Activated T-cell treated with anti-CD3 and anti-CD28 coated beads for 4 hours (primary cell): ENCODE measurements at places on chromosomes 7 and 10.

- DNase-seq = no peak
These were observed 29.0 kb upstream of the GNA12 start for GRCh38 chr7:2873146-2873545.

DNA sequence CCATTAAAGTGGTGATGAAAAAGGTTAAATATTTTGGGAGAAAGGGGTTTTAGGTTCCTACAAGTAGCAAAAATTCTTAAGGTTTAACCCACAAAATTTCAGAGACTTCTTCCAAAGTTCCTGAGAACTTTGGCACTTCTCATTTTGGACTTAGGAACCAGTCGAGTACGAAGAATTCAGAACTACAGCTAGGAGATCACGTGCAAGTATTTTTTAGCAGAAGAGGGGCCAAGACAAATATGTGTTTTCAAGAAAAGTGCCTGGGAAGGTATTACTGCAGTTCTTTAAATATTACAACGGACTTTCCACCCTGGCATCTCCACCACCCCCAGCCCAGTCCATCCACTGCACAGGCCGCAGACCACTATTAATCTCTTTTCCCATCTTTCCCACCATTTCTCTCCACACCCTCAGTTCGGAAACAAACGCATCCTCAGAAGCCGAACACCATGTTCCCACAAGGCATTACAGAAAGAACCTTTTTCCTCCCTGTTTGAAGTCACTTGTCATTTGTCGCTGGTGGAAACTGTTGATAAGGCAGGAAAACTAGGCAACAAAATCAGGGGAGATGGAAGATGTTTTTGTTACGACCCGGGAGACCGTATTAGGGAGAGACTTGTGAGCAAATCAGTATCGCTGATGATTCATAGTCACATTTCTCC lies 7.1 kb downstream of the INHBA start:
- DNase-seq = no peak

DNA sequence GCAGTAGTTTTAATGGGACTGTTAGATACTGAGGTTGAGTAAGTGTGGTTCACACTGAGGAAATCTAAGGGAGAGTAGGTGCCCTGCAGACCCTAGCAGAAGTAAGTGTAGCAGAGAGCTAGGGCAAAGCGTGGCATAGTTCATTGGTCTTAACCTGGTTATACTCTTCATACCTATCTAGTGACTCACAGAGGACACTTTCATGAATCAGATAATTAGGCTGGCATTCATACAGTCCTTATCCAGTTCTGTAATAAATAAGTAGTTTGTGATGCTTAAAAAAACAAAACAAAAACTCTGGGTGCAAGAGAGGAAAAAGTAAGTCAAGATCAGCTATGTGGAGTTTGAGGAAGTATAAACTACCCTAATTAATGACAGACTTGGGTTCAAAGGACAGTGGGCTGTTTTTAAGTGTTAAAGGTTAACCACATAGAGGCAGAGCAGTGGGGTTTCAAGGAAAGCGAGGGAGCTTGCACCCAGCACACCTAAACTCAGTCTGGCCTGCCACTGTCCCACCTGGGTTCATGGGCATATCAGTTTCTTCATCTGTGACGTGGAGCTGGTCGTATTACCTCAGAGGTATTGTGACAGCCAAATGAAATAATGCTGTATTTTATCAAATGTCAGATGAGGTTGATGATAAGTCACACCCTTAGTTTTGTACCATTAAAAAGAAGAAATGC lies 27.1 kb downstream of the LMTK2 start:
- no peak for DNase-seq

GRCh38 chr10:79502561-79503309 lies 9.6 kb upstream of the EIF5AL1 start:
- no peak for DNase-seq

DNA sequence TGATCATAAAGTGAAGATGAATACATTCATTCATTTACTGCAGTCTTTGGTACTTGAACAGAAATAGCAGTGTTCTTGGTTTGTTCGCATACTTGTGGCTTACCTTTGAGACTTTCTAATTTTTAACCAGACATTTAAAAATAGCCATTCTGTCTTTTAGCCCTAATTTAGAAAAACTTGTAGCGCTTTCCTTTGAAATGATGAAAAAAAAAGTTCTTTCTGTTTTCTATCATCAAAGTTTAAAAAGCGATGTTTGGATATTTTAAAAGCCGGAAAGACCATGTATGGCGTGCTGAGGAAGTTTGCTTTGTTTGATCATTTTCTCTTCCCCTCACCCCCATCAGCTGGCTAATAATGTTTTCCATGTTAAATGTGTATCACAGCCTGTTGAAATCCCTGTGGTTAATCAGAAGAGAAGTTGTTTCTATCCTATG lies 116.3 kb downstream of the CUX1 start:
- no peak for DNase-seq

GRCh38 chr10:126278851-126279250 lies 109.4 kb downstream of the ADAM12 start:
- DNase-seq = no peak

DNA sequence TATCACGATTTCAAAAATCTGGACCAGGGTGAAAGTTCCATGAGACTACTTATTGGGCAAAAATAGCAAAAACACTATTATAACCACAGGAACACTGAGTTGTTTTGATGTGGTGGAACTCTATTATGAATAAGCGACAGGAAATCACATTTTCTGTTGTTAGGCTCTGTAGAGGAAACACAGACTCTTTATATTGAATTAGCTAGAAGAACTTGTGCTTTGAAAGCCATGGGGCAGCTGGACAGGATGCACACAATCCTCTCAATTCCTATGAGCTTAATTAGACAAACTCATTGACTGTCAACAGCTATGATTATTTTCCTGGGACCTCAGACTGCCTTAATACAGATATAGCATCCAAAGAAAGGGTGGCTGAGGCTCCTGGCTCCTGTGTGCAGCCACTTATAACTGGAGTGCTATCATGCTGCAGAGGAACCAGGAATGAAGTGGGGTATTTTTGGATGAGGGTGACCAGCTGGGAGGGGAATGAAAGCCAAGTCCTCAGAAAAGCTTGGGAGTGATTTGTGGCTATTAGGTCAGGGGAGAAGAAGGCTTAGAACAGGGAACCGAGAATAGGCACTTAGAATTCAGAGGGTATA lies 657.3 kb downstream of the TYW1 start:
- no peak for DNase-seq

DNA sequence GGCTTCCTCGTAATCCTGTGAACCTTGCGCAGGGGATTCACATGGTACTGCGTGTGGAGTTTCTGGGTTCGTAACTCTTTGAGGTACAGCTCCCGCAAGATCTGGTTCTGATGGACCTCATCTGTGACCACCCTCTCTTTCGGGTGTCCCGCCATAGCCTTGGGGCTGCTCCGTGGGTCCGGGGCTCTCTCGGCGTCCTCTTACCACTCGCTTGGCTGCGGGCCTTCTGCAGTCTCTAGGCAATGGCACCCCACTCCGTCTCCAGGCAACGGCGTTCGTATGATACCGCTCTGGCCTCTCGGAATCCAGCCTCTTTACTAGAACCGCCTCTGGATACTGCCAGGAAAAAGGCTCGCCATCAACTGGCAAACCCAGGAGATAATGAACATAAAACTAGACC lies 54.7 kb upstream of the AMPH start:
- DNase-seq = no peak

DNA sequence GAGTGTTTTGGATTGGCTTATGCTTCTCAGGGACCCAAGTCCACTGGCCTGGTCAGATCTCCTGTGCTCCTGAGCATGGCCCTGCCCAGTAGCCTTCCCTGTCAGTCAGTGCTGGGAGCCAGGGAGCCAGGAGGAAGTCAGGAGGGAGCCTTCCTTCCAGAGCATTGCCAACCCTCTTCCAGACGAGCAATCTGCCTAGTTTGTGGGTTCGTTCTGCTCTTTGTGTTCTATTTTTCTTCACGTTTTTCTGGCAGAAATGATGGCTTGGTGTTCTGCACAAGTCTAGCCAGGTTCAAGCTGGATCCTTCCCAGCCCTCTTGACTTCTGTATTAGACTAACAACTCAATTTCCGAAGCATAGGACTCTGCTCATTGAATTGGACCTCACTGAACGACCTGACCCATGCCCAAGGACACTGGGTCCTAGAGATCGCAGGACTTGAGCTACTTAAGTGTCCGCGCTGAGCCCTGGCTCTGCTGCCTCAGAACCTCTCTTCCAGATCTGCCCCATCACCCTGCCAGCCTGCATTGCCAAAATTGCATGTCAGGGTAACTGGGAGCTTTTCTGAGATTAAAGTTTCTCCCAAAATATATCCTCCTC lies 76.2 kb upstream of the MPP7 start:
- DNase-seq = no peak

- DNase-seq = peak; percentile 9
These were observed 644 bp downstream of the UMAD1 start for GRCh38 chr7:7641129-7641663.

DNA sequence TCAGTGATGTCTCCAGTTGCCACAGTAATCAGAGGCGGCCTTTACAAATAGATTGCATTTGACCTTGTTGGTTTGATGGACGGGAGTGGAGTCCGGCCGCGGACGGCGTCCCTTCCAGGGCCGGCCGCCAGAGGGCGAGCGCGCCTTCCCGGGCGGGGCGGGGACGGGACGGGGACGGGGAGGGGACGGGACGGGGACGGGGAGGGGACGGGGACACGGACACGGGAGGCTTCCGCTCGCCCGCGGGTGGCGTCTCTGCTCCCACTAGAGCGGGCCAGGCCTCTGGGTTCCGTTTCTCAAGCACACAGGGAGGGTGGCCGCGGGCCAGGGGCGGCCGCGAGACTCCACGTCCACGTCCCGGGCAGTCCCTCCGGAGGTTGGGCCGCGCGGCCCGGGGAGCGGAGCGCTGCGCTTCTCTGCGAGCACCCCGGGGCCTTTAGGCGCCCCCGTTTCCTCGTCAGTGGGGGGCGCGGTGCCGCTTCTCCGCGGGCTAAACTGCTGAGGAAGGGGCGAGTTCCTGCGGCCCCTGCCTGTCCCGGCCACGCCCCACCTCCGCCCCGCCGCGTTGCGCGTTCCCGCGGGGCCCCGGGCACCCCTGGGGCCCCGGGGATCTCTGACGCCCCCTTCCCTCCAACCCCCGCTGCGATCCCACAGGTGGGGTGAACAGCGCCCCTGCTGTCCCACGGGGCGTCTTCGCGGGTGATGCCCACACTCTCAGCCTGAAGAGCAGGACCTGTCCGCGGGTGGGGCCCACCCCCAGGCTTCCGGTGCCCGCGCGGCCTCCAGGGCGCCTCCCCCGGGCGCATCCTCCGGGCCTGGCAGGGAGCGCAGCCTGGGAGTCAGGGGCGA lies 84.2 kb upstream of the MKI67 start:
- peak; percentile 67 for DNase-seq

DNA sequence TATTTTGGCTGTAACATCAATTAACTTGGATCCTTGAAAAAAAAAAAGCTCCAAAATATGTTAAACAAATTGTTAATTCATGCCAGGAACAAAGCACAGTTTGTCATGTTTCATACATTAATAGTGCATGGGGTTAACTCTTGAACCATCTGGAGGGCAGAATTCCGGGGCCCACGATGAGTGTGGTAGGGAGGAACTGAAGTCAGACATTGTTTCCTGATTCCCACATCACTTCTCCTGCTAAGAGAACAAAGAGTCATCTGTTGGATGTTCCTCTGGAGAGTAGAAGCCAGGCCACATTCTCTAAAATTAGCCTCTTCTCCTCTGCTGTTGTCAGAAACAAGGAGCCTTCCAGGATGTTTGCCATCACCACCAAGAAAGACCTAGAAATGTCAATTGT lies 54.6 kb downstream of the TMEM178B start:
- DNase-seq = no peak

GRCh38 chr7:55794527-55794926 lies 68.0 kb downstream of the SEPTIN14 start:
- no peak for DNase-seq

DNA sequence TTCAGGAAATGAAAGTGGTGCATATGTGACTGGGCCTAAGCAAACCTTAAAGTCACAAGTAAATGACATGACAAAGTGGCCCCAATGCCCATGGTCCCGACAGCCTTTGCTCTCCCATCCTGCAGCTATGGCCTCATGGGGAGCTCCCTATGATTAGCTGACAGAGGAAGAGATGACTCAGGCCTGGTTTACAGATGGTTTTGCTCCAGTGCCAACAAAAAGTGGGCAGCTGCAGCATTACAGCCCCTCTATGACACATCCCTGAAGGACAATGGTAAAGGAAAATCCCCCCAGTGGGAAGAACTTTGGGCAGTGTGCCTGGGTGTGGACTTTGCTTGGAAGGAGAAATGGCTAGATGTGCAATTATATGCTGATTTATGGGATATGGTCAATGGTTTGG lies 105.1 kb upstream of the ADCY1 start:
- DNase-seq = no peak

DNA sequence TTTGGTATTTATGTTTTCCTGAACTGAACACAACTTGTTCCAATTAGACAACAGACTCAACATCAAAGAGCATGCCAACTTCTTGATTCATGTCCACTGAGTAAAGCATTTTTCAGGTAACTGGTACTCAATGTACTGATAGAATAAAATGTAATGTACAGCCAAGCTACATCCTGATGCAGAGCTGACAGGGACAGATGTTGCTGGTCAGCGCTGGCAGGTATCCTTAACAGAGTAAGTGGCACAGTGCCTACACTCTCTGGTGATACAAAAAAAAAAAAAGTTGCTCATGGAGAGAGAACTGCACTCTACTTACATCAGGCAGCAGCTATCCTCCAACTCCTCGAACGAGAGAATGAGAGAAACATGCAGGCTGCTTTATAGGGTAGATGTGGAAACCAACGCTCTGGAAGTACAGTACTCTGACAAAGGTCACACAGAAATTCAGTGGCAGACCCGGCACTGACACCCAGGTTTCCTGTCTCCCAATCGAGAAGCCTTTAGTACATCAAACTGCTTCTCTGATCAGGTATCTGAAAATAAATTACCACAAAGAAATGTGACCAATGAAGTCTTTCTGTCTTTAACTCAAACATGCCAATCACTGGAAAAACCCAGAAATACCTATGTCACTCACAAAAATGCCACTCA lies 4.6 kb downstream of the ITGB1 start:
- no peak for DNase-seq

DNA sequence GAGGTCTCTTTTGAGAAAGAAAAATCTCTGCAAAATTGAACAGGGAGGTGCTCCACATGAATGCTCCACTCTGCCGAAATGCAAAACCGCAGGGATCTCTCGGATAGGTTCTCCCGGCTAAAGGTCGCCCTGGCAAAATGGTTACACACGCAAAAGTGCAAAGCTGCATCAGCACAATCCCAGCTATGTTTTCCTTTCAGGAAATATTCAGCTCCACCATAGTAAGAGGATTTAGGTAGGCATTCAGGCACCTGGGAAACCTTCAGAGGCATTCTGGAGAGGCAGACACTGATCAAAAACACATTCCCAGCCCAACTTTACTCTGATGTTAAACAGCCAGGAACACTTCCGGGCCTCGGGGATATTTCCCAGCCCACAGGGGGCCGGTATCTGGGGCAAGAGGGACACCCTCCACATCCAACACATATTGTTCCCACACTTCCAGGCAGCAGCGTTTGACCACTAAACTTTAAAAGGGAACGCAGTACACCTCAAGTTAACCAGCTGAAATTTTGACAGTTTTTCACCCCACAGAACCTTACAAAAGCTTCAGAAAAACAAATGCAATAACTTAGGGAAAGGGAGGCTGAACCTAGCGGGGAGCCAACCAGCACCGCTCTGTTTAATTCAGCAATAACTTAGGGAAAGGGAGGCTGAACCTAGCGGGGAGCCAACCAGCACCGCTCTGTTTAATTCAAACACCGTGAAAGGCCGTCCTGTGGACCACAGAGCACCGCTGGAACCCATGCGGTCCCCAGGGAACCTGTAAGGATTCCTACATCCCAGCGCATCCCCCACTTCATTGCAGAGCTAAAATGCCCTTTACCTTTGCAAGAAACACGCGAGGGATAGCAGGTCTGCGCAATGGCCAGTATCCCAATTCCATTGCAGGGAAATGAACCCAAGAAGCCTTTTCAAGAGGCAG lies 45.9 kb downstream of the TNS3 start:
- DNase-seq = no peak
